ENCODE measurements at places on chromosomes 4 and X. TPM values are rescaled to one million over a fixed set of nuclear protein-coding genes. Genes with fewer than 3 reads are reported as not detected.

Gene DNAAF6
- total RNA-seq = not detected

Gene CLOCK
- total RNA-seq = 11.1 TPM

DNA sequence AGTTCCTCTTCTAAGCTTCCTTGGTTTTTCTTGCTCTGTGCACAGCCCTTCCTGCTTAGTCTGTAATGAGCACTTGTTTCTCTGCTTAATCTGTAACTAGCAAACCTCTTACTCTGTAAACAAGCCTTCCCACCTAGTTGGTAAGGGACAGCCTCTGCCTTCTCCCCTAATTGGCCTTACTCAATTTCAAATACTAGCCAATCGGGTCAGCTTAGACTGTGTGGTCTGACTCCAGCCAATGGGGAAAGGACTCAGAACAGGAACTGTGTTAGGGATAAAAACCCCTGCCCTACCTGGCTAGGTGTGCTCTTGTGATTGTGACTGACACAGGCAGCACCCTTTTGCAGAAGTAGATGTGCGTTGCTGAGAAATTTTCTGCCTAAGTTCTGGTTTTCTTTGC, 136.5 kb upstream of the AADAT start:
- no peak for DNase-seq

DNA sequence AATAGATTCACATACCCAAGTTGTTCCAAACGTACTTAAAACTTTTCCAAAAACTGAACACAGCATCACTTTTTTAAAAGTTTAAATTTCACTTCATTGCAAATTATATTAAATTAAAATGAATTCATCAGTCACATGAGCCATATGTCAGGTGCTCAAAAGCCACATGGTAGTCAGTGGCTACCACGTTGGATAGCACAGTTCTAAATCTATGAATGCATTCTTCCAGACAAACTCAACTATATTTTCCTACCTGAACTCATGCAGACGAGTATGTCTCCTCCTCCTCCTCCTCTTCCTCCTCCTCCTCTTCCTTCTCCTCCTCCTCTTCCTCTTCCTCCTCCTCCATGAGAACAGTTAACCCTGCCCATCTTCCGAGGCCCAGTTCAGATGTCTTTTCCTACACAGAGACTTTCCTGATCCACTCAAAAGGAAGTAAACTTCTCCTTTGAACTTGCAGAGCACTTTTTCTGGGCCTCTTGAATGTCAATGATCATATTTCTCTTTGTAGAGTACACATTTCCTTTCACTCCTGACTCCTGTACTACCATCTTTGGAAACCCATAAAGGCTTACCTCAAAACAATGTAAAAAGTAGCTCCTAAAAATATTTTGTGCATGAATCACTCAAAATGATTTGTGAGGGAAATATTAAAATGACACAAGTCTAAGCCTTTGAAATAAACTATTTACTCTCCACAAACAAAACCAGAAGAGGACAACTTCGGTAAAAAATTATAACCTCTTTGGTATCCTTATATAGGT, 172.6 kb downstream of the AMELX start:
- no peak for DNase-seq

GRCh38 chrX:68994135-68994890, 165.5 kb downstream of the EFNB1 start:
- DNase-seq = no peak

- DNase-seq = no peak
Observed at GRCh38 chr4:40038977-40039376, 17.7 kb upstream of the N4BP2 start.

DNA sequence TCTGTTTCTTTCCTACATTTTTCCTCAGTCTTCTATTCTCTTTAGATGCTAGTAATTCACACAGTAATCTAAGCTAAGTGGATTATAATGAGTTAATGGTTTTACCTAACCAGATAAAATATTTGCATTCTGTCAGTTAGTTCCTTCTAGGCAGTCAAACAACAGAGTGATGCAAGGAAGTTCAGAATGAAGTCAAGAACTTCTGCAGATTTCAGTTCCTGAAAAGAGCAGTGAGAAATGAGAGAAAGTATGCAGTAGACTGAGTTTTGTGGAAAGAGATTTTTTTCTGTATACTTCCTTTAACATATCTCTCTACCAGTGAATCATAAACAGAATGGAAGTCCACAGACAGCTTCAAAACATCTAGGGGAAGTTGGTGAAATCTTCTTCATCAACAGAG, 774.0 kb upstream of the POU3F4 start:
- no peak for DNase-seq

DNA sequence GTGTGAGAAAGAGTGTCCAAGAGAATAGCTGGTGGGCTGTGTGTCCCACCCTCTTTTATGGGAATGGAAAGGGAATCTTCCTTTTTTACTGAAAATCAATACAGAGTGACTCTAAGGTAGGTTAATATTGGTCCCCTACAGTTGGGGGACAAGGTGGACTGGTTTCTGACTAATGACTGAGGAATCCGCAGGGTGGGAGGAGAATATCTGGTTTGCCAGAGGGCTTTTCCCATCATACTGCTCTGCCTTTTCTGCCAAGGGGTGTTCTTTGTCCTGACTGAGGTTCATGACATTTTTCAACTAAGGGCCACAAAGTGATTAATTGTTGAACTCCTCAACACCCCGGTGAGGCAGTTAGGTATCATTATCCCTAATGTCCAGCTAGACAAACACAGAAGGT, 261.6 kb downstream of the SPATA18 start:
- DNase-seq = no peak

DNA sequence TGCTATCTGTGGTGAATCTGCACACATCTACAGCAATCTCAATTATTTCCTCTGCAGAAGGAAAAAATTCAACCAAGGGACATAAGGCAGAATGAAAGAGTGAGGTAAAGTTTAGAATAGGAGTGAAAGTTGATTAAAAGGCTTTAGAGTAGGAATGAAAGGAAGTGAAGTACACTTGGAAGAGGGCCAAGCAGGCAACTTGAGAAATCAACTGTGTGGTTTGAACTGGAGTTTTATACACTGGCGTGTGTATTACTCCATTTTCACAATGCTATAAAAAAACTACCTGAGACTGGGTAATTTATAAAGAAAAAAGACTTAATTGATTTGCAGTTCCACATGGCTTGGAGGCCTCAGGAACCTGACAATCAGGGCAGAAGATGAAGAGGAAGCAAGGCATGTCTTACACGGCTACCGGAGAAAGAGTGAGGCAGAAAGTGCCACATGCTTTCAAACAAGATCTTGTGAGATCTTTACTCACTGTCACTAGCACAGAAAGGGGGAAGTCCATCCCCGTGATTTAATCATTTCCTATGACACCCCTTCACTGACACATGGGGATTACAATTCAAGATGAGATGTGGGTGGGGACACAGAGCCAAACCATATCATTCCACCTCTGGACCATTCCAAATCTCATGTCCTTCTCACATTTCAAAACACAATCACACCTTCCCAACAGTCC, 234.8 kb downstream of the IL15 start:
- no peak for DNase-seq

DNA sequence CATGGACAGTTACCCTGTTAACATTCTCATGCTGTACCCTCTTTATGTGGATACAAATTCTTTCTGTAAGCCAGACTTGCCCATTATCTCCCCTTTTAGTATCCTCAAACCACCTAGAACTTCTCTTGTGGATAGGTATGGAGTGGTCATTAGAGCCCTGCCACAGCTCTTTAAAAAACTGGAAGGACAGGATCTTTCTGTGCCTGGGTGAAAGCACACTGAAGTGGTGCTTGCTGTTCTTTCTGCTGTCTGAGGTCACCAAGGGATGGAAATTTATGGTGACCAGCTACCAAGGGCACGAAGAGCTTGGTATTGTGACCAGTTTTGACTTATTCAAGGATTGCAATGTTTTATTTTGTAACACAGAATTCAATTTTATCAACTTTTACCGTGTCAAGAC, 344.2 kb downstream of the CBLL2 start:
- DNase-seq = no peak

Measured in right lobe of liver (tissue), 6 donors.